Gastroesophageal sphincter (tissue), 4 donors: ENCODE measurements at places on chromosomes 13 and 19.

DNA sequence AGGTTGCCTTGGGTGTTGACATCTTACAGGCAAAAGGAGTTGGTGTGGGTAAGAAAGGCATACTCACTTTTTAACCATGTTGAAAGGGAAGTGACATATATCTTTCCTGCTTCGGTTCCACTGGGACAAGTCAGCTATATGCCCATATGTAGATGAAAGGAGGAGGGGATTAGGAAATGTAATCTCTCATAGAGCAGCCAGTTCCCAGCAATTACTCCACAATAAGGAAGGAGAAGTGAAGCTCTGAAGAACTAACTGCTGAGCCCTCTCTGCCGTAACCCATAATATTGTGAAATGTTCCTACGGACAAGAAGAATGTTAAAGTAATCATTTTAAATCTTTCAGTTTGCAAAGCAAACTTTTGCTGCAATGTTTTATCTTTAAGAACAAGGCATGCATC is 82.2 kb downstream of the EDNRB start:
- peak; percentile 53 for ATAC-seq

GRCh38 chr13:21033856-21034602 is 27.4 kb downstream of the LATS2 start:
- peak; percentile 37 for ATAC-seq

GRCh38 chr13:40158218-40158617 is 502.8 kb downstream of the COG6 start:
- no peak for ATAC-seq

DNA sequence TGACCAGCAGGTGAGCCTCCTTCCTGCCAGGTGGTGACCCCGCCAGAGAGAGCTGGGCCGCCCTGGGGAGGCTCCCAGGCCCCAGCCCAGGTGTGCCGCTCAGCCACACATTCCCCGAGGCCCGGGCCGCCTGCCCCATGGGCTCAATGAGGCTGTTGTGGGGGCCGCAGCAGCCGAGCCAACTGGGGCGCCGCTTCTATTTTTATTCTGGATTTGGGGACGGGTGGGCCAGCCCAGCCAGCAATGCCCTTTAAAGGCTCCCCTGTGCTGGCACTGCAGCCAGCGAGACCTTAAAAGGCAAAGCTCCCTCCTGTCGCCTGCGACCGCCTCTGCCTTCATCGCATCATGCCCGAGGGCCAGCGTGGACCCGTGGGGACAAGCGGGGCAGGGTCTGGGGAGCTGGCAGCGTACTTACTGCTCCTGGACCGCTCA is 17.7 kb upstream of the CRTC1 start:
- ATAC-seq = peak; percentile 53
